Activated T-cell treated with anti-CD3 and anti-CD28 coated beads for 48 hours (primary cell): ENCODE measurements at places on chromosomes 3 and 15.

GRCh38 chr3:86967062-86967461 is 23.9 kb downstream of the VGLL3 start:
- DNase-seq, result no peak

DNA sequence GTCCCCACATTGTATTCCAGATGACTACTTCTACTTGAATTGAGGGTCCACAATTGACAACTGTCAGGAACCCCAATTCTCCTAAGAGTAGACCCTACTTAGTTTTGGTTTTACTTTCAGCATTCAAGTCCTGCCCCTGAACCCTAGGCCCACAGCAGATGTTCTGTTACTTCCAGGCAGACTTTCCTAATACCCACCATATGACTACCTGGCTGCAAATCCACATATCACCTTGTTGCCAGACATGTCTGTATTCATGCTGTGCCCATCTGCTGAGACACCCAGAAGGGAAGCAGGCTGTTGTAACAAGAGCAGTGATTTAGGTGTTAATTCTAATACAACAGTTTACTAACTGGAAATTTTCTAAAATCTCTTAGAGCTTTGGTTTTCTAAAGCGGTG is 235.1 kb upstream of the CCDC54 start:
- no peak for DNase-seq

DNA sequence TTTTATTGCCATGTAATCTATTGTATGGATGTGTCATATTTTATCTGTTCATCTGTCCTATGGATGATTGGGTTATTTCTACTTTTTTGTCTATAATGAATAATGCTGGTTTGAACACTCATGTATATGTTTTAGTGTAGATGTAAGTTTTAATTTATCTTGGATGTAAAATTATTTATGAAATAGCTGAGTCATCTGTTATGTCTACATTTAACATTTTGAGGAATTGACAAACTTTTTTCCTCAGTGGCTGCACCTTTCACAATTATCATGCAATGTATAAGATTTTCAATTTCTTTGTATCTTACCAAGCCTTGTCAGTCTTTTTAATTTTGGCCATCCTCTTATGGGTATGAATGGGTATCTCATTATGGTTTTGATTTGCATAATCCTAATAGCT is 666.4 kb downstream of the DIPK2A start:
- no peak for DNase-seq

GRCh38 chr15:42348083-42348482 is 11.2 kb upstream of the CAPN3 start:
- DNase-seq, result no peak

DNA sequence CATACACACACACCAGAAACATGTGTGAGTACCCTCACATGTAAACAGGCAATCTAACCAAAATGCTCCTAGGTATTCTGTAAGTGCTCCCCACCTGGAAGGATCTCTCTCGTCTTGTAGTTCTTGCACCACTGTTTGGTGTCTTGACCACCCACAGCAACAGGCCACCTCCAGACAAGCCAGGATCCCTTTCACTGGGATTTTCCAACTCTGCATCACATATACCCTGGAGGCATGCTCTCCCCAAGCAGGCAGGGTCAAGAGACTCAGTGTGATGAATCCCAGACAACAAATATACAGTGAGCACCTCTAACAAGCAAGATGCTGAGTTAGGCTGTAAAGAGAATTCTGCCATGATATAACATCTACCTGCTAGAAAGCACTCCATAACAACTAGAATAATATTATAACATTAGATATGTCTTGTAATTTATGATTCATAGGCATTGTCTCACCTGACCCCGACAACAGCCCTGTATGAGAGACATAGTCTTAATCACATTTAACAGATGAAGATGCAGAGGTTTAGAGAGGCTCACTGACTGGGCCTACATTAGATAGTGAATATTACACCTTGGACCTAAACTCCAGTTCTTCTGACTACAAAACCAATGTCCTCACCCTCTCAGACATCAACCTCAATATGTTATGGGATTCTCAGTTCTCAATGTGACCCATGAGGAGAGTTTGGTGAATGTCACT is 76.5 kb upstream of the BCL6 start:
- no peak for DNase-seq

DNA sequence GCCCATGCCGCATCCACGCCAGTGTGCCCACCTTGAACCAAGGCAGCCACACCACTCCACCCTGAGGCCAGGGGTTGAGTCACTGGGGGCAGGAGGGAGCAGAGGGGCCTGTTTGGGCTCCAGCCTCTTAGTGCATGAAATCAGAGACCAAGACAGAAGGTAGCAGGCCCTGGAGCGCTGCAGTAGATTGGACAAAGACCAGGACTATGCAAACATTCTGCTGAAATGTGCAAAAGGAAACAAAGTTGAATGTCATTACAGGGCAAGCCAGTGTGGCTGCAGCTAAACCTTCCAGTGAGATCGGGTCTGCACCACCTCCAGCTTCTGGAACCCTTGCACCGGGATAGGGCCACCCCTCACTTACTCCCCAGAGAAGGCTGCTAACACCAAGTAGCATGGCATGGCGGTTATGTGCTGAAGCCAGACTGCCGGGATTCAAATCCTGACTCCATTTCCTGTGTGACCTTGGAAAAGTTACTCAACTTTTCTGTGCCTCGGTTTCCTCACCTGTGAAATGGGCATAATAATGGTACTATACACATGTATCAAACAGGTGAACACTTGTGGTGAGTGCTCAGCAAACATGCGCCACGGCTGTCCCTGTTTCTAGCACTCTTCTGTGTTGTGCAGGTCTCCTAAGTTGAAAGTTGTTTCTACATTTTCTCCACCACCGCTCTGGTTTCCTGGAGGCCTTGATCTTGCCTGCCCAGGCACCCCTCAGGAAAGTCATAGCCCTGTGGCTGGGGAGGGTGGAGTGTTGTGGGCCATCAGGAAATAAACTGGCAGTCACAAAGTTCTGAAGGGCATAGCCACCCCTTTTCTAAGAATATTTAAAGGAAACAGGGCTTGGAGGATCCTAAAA is 25.0 kb upstream of the GP9 start:
- no peak for DNase-seq

DNA sequence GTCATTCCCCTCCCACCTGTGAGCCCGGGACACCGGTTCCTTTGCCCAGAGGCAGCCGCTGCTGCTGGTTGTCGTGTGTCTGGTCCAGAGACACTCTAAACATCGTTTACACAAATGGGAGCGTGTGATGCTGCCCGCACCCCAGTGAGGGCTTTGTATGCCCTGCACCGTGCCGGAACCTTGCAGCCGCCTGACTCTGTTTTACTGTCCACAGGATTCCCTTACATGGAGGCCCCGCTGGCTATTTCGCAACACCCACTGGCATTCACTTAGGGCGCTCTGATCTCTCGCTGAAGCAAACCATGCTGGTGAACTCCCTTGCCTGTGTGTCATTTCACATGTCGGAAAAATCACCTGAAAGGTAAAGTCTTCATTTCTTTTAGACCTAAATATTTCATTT is 100.8 kb upstream of the SLC6A6 start:
- no peak for DNase-seq

GRCh38 chr15:39640665-39641064 is 59.8 kb downstream of the THBS1 start:
- no peak for DNase-seq

GRCh38 chr15:97547381-97547780 is 413.1 kb upstream of the ARRDC4 start:
- DNase-seq, result no peak

DNA sequence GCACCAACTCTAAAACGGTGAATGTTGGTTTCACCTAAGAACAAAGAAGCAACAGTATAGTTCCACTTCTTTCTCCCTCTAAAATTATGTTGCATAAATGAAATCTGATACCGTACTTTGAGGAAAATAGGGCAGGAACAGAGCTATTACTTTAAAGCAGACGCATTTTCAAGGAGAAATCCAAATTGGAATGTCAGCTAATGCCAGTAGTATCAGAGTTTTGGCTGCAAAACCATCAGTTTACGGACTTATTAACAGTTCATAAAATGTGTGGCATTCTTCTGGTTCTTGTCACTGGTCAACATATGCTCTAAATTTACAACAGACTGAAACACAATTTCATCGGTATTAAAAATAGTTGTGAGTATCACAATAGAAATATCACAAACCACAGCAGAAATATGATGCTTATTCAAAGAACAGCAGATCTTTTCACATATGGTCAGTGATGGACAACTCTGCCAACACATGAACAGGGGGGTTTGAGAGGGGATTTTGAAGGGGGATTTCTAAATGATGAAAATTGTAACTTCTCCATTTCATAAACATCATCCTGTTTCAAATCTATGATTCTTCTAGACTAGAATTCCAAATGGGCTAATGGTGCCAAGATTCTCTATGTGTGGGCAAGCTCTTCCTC is 38.7 kb upstream of the ROBO2 start:
- no peak for DNase-seq

DNA sequence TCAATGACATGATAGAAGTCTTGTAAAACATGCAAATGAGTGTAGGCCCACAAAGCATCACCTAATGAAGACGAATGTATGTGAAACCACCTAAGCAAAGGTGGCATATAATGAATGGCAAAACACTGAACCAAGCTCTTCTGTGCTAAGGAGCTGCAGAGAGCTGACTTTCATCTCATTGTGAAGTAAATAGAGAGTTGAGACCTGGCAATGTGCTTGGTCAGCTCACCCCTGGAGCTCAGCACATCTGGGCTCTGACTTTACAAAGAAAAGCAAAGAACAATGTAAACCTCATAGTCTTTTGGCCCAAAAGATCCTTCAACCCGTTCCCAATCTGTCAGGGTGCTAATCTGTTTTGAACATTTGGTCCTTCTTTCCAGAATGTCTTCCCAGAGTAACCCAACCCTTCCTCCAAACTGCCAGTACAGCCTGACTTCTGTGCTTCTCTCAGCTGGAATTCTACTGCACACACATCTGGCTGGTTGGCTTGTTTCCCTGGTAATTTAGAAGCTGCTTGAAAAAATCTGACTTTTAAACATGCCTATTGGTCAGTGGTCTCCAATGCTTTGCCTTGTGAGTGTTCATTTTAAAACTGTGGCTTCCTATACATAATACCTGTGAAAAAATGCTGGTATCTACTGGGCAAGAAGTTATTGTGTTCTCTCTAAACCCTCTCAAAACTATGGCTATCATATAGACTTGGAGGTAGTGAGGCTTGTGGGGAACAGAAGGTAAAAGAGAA is 101.7 kb downstream of the CD200R1L start:
- DNase-seq, result no peak

GRCh38 chr3:41450416-41451231 is 251.3 kb downstream of the CTNNB1 start:
- DNase-seq, result no peak

DNA sequence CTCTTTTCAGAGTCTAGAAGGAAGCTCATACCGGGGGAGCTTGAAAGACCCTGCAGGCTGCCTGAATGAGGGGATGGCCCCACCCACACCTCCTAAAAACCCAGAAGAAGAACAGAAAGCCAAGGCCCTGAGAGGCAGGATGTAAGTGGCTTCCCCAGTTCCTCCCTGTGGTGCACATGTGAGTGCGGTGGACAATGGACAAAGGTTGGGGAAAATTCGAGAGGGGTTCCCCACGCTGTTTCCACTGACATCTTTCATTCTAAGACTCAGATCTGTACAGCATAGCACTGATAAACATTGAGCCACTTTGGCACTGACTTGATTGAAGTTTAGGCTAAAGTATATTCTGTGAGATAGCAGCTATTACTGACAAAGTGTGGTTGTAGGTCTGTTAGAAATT is 79.5 kb upstream of the UMPS start:
- peak; percentile 15 for DNase-seq

- no peak for DNase-seq
Observed at GRCh38 chr15:29135309-29135657, 134.3 kb downstream of the NSMCE3 start.

- DNase-seq, result no peak
Observed at GRCh38 chr3:86229086-86229774, 761.7 kb downstream of the VGLL3 start.

DNA sequence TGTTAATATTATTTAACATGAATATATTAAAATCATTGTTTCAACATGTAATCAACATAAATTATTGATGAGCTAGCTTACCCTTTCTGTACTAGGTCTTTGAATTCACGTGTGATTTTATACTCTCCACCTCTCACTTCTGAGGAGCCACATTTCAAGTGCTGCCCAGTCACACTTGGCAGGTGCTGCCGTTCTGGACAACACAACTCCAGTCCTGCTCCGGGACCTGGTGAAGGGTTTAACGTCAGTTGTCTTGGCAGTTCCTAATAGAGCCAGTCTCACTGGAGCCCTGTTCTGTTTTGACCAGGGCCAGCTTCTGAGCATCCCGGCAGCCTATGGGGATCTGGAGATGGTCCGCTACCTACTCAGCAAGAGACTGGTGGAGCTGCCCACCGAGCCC is 64.1 kb downstream of the LRRK1 start:
- DNase-seq, result no peak

GRCh38 chr3:34213478-34213877 is 415.0 kb downstream of the PDCD6IP start:
- DNase-seq, result no peak

GRCh38 chr3:195423818-195424217 is 19.0 kb downstream of the ACAP2 start:
- DNase-seq, result no peak

GRCh38 chr3:135456108-135456790 is 509.3 kb upstream of the PPP2R3A start:
- no peak for DNase-seq

GRCh38 chr15:50979041-50979440 is 70.6 kb downstream of the AP4E1 start:
- no peak for DNase-seq

GRCh38 chr3:124450366-124450765 is 279.9 kb upstream of the UMPS start:
- no peak for DNase-seq

GRCh38 chr3:116302087-116302747 is 143.1 kb downstream of the LSAMP start:
- DNase-seq, result no peak

GRCh38 chr3:179606534-179607085 is 2.0 kb downstream of the NDUFB5 start:
- no peak for DNase-seq

DNA sequence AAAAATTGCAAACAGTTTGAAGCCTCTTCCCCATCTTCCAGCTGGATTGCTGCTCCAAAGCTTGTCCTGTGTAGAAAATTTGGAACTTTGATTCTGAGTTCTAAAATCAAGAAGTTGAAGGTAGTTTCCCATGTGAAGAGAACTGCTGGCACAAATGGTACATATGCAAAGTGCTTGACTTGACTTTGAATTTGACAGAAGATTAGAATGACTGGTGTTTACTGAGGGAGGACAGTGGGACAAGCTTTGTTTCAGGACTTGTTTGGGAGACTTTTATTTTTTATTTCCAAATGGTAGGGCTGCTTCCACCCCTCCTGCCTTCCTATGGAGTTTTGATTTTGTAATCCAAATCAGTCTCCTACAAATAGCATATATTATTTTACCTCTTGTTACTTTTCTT is 7.4 kb downstream of the ZFAND6 start:
- no peak for DNase-seq

GRCh38 chr3:43259626-43260025 is 26.7 kb upstream of the SNRK start:
- DNase-seq, result no peak
